ENCODE measurements at places on chromosomes 5 and 9. TPM values are rescaled to one million over a fixed set of nuclear protein-coding genes. Genes with fewer than 3 reads are reported as not detected.

Gene CCL27
- polyA plus RNA-seq: 1.1 TPM

Gene PNPLA7
- 0.17 TPM for polyA plus RNA-seq

Gene PCDHGA8
- 0.09 TPM for polyA plus RNA-seq

Gene BTF3
- polyA plus RNA-seq: 505 TPM

Gene PCDHGC4
- polyA plus RNA-seq: 0.12 TPM

Gene ACTBL2
- 2.7 TPM for polyA plus RNA-seq

Gene EIF4EBP3
- polyA plus RNA-seq: 5.2 TPM

DNA sequence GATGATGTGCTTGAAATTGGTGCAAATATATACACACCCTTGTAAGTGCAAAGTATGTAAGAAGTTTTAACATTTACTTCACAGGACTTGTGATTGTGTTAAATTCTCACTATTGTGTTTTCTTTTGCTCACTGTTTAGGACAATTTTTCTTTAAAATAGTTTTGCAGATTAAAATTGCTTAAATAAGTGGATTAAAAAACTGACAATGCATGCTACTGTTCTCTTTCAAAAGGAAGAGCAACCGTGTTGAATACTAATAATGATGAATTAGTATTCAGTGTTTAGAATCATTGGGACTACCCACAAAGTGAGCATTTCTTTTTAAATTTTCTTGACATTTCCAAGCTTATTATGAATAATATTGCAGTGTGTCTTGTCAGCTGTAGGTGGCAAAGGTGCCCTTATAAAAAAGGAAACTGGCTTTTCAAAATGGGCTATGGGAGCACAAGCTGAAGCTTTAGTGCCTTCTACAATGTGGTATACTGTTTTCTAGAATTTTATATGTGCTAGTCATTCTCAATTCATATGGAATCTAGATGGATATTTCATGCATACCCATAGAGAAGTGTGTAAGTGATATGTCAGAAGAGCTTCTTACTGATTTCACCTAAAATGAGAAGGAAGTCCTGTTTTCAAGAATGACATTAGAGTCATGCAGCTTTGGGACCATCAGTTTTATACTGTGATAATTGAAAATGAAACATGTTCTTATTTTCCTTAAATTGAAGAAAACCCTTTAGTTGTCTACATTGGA is 35.4 kb downstream of the SREK1 start:
- H3K36me3 ChIP-seq: peaks cover 9% of the 10 kb centered on the region
- no peaks in the 10 kb centered on the region for H3K27me3 ChIP-seq
- H3K4me1 ChIP-seq: no peaks in the 10 kb centered on the region
- no peak overlapping the region for H3K4me3 ChIP-seq
- H3K27ac ChIP-seq: no peak overlapping the region

- no peak for DNase-seq
- H3K4me1 ChIP-seq: no peaks in the 10 kb centered on the region
- no peaks in the 10 kb centered on the region for H3K27me3 ChIP-seq
- H3K4me3 ChIP-seq: no peak overlapping the region
Observed at GRCh38 chr5:84249918-84250630, 134.6 kb downstream of the EDIL3 start.

DNA sequence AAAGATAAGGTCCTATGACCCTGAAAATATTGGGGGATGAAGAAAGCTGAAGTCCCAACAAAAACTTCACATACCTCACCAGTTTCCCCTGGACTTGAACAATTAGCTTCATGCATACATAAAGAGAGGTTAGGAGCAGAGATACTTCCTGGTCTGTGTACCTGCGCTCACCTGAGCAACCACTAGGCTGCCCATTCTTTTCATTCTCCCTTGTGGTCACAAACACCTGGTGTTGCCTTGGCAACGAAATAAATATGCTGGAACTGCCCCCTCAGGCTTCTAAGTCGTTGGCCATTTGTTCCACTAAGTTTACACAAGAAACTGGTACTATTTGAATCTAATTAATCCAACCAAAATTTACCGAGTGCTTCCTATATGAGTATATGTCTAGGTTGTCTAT is 18.1 kb downstream of the OTP start:
- no peak overlapping the region for H3K27ac ChIP-seq

- H3K4me1 ChIP-seq: peaks cover 38% of the 10 kb centered on the region
- H3K4me3 ChIP-seq: no peak overlapping the region
- peak; percentile 69 for DNase-seq
Observed at GRCh38 chr5:141559461-141559860, 59.3 kb downstream of the DIAPH1 start.

DNA sequence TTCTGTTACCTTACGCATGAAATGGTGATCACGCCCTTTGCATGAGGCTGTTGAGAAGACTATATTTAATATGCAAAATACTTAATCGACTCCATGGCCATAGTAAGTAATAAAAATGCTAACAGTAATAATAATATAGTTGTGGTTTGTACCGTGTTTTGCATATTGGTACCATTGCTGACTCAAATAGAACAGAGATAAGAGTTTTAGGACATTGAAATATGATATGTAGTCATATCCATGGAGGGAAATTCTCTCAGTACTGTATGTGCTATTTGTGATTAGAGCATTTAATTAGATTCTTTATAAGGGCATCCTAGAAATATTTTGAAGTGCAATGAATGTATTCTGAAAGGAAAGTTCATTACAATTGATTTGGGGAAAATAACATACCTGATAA is 41.9 kb downstream of the CFAP90 start:
- no peak overlapping the region for H3K4me3 ChIP-seq
- no peaks in the 10 kb centered on the region for H3K4me1 ChIP-seq
- no peaks in the 10 kb centered on the region for H3K36me3 ChIP-seq
- no peaks in the 10 kb centered on the region for H3K27me3 ChIP-seq
- H3K27ac ChIP-seq: no peak overlapping the region

GRCh38 chr9:120985819-120986222 is 59.2 kb upstream of the TRAF1 start:
- H3K36me3 ChIP-seq: no peaks in the 10 kb centered on the region
- H3K27me3 ChIP-seq: no peaks in the 10 kb centered on the region
- DNase-seq: no peak
- no peak overlapping the region for H3K27ac ChIP-seq
- no peak overlapping the region for H3K4me3 ChIP-seq

DNA sequence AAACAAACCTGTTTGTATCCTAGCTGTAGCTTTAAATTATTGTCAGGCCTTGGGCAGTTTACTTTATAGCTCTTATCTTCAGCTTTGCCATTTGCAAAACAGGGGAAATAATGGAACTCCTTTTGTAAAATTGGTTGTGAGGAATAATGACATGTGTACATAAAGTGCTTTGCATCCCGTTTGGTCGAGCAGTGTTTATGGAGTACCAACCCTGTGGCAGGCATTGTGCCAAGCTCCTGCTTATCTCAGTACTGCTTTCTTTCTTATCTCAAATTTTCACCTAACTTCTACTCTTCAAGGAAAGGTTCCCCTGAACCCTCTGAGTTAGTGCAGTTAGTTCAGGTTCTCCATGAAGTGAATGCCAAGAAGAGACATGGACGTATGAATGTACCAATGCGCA is 9.4 kb upstream of the TENT2 start:
- no peaks in the 10 kb centered on the region for H3K36me3 ChIP-seq
- H3K27me3 ChIP-seq: no peaks in the 10 kb centered on the region
- no peak overlapping the region for H3K4me3 ChIP-seq
- no peak overlapping the region for H3K27ac ChIP-seq
- H3K4me1 ChIP-seq: no peaks in the 10 kb centered on the region
- DNase-seq: no peak

- DNase-seq: no peak
- no peaks in the 10 kb centered on the region for H3K36me3 ChIP-seq
Observed at GRCh38 chr9:133627341-133627740, 8.8 kb upstream of the DBH start.
